ENCODE measurements at places on chromosomes 6 and 20.

GRCh38 chr6:3190056-3190455 lies 32.7 kb upstream of the TUBB2A start:
- peak; percentile 18 for DNase-seq

- DNase-seq = no peak
These were observed 1.6 kb upstream of the SLC17A5 start for GRCh38 chr6:73655341-73655917.

DNA sequence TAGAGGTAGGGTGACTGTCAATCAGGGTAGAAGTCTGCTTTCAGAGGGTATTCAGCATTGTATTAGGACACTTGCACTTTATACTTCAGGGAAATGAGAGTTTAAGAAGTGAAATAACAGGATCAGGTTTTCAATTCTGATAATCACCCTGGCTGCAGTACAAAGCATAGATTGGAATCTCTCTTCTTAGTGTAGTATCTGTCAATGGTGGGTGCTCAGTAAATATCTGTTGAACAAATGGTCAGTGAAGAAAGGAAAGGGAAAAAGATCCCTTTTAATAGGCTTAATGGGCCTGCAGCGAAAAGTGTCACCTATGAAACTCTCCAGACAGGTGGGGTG lies 18.7 kb downstream of the TUBB2B start:
- no peak for DNase-seq

- peak; percentile 23 for DNase-seq
These were observed 2.3 kb downstream of the TFAP2C start for GRCh38 chr20:56631318-56631989.

DNA sequence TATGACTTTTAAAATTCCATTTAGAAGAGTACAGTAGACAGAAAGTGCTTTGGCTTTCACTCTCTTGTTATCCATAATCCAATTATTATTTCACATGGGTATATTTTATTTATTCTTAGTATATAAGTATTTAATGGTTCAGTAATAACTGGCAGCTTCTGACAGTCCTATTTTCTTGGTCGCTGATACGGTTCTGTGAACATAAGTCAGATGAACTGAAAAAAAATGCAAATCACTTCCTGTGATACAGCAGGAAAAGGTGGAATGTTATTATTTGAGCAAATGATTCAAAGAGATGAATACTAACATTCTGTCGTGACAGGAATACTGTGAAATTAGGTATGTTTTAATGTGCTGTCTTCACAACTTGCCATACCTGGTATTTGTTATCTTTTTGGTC lies 132.3 kb downstream of the ARHGAP18 start:
- peak; percentile 13 for DNase-seq

- DNase-seq = peak; percentile 50
These were observed 292.1 kb downstream of the CDKAL1 start for GRCh38 chr6:20826378-20826777.

- DNase-seq = no peak
These were observed 58.8 kb upstream of the SLC22A23 start for GRCh38 chr6:3515669-3516068.
